ENCODE measurements at places on chromosomes 2 and 18.

DNA sequence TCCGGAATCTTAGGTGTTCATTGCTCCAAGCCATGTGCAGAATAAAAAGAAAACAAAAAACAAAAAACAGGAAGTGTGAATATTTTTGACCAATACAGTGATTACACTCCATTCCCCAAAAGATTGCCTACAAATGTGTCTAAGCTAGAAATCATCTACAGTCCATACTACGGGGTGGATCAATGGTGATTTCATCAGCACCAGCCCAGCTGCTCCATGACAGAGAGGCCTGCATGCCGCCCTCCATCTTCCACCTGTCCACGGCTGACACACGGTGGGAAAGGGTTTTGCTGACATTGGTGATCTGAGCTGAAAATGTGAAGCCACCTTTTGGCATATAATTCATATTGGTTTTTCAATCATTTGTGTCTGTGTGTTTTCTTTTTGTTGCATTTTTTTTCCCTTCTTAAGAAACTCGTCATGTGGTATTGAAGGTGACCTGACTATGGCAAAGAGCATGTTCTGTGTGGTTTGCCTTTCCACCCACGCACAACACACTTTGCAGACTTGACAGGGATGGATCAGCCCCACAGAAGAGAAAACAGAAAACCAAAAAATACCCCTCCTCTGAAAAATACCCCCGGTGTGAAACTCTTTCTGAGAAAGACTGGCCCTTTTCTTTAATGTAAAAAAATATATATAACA, 533.1 kb downstream of the RNF144A start:
- peak; percentile 22 for DNase-seq

DNA sequence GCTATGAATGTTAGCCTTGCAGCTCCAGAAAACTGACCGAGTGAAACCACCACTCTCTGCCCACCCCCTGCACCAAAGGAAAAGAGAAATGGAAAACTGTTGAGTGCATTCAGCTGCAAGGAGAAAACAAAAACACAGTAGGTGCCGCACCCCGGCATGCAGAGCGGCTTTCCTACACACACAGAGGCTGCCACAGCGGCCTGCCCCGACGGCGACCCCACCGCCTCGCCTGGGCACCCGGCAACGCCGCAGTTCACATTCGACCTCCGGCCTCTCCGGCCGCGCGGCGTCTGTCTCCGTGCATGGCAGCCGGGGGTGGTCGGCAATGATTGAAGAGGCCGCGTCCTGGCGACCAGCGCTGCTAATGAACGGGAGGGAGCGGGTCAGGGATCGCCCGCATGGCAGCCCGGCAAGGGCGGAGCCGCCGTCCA, 417.1 kb upstream of the SALL3 start:
- no peak for DNase-seq

DNA sequence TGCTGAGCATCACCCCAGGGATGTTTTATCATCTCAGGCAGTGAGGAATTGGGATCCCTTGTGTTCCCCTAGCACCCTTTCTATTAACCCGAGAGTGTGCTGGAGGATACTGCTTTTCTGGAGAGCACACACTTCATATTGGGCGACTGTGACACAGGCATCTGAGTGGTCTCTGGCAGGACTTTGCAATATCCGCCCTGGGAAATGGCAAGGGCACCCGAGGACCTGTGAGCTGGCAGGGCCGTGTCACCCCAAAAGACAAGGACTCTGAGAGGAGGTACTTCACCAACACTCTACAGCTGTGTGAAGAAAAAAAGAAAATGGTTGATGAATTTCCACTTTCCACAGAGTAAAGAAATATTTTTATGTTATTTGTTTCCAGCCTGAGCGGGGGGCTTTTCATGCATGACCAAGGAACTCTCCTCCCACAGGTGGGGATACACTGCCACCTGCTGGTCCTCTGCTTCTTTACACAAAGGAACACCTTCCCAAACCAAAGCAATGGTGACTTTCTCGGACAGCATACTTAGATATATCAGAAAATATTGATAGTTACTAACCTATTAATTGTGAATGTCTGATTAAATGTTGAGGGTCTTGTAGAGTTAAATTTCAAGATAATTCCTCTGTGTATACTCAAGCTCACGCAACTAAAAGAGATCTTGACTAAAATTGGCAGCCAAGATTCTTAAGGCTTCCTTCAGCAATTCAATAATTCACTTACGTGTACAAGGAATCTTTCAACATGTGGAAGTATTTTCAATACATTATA, 45.9 kb upstream of the REG3G start:
- DNase-seq: no peak

DNA sequence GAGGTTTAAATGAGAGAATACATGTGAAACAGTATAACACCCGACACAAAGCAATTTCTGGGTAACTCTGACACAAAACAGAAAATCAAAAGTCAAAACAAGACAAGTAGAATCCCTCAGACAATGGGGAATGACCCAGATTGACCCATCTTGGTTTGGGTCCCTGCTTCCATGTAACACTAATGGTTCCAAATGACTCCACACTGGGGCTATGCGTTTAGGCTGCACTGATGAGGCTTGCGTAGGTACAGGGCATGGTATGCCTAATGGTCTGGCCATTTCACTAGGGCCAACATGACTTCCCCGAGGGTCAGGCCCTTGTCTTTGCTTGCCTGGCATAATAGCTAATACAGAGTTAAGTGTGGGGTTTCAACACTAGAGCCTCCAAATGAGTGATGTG, 27.2 kb upstream of the NFE2L2 start:
- DNase-seq: no peak

GRCh38 chr2:344811-345210, 56.9 kb upstream of the ALKAL2 start:
- DNase-seq: no peak

DNA sequence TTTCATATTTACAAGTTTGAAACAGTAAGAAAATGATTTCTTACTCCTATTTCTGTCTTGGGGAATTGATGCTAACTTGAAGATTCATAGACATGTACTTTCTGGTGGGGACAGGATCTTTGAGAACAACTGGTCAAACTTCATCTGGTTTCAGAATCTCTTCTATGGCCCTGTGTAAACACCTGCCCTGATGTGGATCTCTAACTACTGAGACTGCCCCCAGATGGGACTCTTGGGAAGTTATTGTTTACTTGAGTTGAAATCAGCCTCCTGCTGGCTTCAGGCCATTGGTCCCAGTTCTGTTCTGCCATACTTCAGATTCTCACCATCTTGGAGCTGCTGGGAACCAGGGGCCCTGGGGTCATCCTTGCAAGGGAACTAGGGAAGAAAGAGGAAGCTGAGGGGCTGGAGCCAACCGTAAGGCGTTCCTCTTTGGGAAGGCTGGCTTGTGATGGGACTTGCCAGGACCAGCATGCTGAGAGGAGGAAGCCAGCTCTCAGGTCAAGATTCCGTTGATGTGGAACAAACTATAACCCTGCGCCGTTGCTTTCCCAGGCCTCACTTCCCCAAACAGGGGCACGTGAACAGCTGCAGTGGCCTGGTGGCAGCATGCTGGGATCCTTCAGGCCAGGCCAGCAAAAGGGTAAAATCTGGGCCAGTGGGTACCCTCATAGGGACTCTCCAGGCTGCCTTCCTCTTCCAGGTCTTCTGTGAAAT, 135.5 kb upstream of the CXCR4 start:
- no peak for DNase-seq

GRCh38 chr2:223100061-223100511, 48.1 kb downstream of the KCNE4 start:
- DNase-seq: no peak

DNA sequence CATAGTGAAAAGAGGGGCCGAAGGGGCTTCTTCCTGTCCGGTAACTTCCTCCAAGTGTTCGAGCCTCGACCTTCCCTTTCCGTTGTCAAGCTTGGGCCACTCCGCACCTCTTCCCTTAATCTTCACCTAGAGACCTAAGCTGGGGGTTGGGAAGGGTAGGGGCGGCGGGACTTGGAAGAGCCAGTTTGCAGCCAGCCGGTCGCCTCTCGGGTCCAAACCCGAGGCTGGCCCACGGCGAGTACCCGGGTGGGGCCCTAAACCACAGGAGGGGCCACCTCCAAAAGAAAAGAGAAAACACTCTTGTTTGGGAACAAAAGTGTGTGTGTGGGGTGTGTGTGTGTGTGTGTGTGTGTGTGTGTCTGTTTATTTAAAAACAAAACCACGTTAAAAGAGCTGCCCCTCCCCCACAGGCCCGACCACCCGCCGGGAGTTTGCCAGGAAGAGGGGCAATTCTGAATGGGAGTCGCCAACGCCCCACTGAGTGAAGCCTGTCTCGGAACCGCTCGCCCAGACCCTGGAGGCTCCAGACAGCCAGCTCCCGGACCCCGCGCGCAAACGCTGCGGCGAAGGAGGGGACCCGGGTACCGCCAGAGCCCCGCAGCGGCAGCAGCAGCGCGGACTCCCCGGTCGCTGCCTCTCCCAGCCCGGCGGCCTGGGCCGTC, 488 bp upstream of the RHOB start:
- DNase-seq: no peak

DNA sequence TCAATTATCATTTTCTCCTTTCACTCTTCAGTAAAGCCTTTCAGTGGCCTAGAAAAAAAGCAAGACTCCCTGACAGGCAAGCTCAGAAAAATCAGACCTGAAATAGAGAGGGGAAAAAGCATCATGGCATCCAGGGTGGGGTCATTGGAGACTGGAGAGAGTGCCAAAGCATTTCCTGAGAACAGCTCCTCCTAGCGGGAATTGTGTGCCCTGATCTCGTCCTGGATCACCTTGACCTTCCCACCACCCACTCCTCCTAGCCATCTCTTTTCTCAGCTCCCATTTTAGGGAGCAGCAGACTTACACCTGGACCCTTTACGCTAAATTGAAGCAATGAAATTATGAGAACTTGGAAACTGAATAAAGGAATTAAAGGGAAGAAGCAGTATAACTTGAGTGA, 176.6 kb downstream of the VWC2L start:
- no peak for DNase-seq

- DNase-seq: peak; percentile 42
These were observed 26.0 kb upstream of the FOSL2 start for GRCh38 chr2:28366496-28367282.

DNA sequence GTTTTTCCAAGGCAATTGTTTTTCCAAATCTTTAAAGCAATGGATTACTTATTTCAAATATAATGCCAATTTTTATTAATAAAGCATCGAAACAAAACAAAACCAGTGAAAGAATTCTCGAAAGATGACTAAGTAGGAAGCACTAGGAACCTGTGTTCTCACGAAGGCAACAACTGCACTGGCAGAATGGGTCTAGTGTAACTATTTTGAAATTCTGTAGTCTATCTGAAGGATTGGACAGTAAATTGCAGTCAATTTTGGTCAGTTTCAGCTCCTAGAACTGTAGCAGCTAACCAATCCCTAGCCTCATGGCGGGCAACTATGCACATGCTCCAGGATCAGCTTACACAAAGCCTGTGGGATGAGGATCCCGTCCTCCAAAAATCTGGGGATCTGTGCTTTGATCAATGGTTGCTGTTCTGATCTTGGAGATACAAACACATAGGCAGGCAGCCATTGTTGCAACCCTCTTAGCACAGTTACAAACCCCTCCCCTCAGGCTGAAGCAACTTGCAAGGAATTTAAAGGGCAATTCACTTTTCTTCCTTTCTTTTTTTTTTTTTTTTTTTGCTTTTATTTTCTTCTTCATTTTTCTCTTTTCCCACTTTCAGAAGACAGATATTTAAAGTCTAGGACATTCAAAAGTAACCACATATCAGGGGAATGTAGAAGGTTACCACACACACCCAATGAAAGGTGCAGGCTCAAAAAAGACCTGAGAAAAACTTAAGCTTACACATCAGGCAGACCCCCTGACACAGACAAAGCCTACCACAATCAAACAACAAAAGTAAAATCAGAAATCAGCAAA, 147.6 kb downstream of the THADA start:
- no peak for DNase-seq

DNA sequence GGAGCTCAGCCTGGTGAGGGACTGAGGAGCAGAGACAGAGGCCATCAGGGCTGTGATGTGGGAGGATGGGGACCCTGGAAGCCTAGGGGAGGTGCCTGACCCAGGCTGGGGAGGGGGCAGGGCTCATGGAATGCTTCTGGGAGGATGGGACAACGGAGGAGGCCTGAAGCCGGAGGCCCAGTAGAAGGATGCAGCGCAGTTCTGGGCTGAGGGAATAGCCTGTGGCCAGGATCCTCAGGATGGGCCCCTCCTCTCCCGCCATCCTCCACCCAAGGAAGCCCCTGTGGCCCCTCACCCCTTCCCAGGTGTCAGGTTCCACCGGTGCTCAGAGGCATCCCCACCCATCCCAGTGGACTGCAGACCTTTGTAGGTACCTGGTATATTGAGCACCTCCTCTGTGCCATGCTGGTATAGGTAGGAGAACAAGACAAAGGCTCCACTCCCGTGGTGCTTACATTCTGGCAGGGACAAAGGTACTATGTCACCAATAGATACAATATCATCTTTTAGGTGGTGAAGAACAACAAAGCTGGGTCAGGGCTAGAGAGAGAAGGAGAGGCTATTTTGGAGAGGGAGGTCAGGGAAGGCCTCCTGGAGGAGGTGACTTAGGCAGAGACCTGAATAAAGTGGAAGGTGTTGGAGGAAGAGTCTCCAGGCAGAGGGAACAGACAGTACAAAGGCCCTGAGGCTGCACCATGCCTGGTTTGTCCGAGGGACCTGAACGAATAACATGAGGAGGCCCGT, 2.7 kb downstream of the ZAP70 start:
- DNase-seq: no peak

GRCh38 chr18:12637901-12638643, 19.8 kb downstream of the SPIRE1 start:
- DNase-seq: no peak

DNA sequence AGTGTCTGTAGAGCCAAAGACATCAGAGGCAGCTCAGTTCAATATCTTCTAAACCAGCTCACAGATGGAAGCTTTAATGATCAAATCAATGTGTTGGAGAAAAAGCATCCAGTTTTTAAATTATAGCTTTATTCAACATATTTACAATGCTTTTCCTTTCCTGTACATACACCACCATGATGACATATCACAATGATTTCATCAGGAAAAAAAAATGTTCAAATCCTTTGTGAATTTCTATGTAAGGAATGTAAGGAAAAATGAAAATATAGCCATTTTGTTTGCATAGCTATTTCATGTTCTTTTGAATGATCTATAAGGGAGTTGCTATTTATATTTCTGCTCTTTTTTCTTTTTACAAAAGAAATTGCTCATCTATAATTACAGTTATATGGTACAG, 134.7 kb upstream of the CDH20 start:
- DNase-seq: no peak

GRCh38 chr2:30305235-30305634, 73.9 kb downstream of the LBH start:
- no peak for DNase-seq

DNA sequence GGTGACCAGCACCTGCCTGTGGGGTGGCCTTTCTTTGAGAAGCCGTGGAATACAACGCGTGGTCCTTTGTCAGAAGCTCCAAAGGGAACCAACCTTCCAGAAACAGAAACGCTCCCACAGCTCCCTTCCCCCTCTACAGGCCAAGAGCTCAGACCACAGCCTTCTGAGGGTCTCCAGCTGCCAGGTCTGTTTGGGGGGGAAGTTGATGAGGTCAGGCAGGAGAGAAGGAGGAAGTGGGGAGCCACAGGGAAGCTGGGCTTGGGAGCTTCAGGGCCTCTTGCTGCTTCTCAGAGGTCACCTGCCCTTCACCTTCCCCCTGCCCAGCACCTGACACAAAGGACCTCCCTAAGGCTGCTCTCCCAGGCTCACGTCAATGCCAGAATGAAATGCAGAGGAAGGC, 287.7 kb upstream of the ID2 start:
- DNase-seq: no peak

GRCh38 chr18:62336618-62337017, 11.5 kb downstream of the TNFRSF11A start:
- DNase-seq: no peak
